NCI-H526 (cell line): ENCODE measurements at places on chromosomes 7 and 10.

GRCh38 chr7:115475761-115476385 lies 554.0 kb downstream of the MDFIC start:
- DNase-seq = no peak

- peak; percentile 64 for DNase-seq
These were observed 150.1 kb upstream of the BMPER start for GRCh38 chr7:33754933-33755928.

- DNase-seq = no peak
These were observed 301.9 kb upstream of the C7orf33 start for GRCh38 chr7:148288592-148289151.

DNA sequence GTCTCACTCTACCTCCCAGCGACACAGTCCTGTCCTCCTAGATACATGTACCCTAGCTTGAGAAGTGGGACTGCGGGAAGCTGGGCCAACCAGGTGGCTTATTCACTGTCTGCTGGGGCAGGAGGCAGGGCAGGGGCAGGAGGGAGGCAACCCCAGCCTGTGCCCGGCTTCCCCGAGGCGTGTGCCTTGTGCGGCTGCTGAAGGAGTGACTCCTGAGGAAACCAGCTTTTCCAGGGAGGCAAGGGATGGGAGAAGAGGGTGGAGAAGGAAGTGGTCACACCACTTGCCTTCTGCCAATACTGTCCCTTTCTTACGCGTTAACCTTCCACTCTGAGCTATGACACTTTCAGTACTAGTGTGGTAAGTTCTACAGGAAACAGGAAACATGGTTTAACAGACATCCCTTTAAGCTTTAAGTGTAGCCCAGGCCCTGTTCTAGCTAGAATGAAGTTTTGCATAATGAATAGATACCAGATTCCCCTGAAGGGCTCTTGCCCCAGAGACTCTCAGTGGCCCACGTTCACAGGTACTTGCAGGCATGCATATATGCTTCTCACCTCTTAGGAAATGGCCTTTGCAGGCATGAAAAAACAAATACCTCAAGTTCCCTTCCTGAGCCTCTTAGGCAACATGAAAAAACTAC lies 40.6 kb downstream of the SYPL1 start:
- DNase-seq = peak; percentile 79

DNA sequence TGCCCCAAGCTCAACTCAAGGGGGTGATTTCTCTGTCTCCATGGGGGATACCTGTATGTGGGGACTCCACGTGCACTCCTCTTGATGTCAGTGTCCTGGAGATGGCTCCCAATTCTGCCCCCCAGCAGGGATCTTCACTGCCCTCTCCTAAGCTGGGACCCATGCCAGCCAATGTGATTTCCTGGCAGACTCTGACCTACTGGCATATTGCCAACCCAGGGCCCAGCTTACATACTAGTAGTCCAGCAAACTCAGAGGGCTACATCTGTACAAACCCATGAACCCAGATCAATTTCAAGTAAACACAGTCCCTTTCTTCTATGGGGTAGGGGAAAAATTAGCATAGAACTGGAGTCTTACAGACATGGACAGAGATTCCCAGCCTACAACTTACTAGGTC lies 26.2 kb upstream of the BMPR1A start:
- DNase-seq = no peak
